ENCODE measurements at places on chromosomes 5 and 9.

- no peak for DNase-seq
Measured at GRCh38 chr5:120137582-120137981, 326.5 kb upstream of the PRR16 start.

- DNase-seq = no peak
Measured at GRCh38 chr9:131679261-131680020, 60.4 kb downstream of the RAPGEF1 start.

- no peak for DNase-seq
Measured at GRCh38 chr5:119395080-119395836, 39.4 kb downstream of the TNFAIP8 start.

GRCh38 chr5:74462356-74462755 lies 178.2 kb downstream of the ENC1 start:
- DNase-seq = no peak

DNA sequence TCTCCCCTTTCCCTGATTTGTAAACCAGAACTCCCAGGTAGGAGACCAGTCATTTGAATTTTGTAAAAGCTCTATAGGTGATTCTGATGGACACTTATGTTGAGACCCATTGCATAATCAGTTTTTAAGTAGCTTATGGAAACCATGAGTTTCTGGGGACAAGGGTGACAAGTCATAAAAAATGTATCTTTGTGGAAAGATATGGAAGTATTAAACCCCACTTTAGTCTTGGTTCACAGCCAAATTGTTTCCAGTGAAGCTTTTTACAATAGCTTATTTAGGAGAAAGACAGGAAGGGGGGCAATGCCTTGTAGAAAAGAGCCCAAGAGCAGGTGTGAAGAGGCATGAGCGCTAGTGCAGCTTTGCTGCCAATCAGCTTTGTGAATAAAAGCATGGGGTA lies 453 bp upstream of the CCL28 start:
- DNase-seq = no peak

DNA sequence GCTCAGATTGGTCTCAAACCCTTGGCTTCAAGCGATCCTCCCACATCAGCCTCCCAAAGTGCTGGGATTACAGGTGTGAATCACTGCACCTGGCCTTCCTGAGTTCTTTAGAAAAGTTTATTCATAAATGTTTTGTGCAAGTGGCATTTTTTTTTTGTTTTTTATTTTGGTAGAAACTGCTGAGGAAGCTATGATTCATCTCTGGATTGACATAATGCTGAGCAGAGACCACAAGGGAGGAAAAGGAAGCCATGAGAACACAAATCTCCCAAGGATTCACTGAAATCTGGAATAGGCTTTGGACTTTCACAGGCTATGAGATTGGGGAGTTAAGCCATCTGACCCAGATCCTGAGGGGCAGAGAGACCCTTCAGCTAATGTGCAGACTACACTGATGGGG lies 3.4 kb upstream of the SLC46A2 start:
- DNase-seq = no peak

- DNase-seq = no peak
Measured at GRCh38 chr5:39816866-39817265, 392.1 kb upstream of the DAB2 start.

GRCh38 chr5:120436996-120437395 lies 27.1 kb upstream of the PRR16 start:
- DNase-seq = no peak

DNA sequence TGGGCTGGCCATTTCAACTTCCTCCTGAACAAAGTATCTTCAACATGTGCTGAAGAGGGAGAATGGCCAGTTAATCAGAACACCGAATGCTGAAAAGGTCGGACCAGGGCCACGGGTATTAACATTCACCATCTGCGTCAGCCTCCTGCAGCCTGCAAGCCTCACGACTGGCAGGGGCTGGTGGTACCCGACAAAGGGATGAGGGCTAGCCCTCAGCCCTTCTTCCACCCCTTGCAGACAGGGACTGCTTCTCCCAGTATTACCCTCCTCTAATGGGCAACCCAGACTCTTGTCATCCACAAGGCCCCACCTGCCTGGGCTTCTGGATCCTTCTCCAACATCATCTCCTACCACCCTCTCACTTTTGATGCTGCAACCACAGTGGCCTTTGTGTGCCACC lies 246.6 kb downstream of the FSTL4 start:
- DNase-seq = no peak

GRCh38 chr5:79357398-79357797 lies 121.5 kb downstream of the JMY start:
- no peak for DNase-seq

DNA sequence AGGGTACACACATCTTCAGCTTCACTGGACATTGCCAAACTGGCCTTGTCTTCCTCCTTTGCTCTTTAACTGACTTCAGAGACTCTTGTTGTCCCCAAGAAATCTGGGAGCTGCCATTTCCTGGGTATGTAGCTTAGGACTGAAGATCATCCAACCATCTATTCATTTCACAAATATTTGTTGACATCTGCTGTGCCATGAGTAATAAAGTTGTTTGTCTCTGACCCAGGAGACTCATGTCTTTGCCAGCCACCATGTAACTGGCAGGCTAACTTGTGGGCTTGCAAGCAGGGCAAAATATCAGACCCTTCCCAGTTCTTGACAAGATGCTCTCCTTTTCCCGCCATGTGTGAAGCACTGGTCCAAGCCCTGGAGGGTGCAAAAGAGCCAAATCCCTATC lies 17.1 kb upstream of the TOR1B start:
- DNase-seq = no peak

DNA sequence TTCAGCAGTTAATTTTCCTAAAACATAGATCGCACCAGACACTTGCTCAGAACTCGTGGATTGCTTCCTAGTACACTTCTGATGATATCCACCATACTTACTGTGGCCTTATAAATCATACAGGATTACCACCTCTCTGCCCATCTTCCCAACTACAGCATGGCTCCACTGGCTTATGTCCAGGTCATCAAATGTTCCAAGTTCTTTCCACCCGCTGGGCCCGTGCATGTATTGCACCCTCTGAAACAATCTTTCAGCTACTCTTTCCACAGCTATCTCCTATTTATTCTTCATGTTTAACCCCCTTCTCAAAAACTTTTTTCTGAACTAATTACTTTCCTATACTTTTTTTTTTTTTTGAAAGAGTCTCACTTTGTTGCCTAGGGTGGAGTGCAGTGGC lies 18.5 kb downstream of the FBXW2 start:
- no peak for DNase-seq

DNA sequence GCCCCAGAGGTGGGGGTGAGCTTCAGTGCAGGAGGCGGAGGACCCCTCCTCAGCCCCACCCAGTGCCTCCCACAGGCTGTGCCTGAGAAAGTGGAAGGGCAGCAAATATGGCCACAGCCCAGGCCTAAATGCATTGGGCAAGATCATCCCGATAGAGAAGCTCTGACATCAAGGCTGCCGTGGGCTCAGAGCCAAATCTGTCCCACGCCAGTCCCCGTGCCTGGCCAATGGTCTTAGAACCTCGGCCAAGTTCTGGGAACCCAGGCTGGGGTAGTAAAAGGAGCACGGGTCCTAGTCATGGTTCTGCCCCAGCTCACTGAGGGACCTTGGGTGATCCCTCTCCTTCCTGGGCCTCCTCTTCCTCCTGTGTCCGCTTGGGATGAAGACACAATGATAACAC lies 27.7 kb upstream of the TNIP1 start:
- no peak for DNase-seq

- no peak for DNase-seq
Measured at GRCh38 chr5:57332361-57332760, 150.2 kb downstream of the ACTBL2 start.

DNA sequence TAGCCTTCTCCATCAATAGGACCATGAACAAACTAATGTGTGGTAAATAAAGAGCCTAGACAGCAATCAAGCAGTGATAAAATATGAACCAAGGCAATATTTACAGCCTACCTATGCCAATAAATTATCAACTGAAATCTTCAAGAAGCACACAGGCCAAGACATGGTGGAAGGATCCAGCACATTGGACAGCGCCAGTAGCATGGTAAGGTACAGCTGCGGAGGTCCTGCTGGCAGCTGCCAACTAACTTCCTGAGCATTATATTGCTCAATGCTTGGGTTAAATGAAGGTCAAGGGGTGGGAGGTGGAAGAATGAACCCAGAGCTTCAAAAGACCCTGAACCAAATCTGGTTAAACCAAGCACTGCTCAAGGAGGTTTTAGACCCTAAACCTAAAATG lies 16.5 kb upstream of the SPDL1 start:
- no peak for DNase-seq

GRCh38 chr9:91930475-91930874 lies 19.6 kb downstream of the ROR2 start:
- no peak for DNase-seq

DNA sequence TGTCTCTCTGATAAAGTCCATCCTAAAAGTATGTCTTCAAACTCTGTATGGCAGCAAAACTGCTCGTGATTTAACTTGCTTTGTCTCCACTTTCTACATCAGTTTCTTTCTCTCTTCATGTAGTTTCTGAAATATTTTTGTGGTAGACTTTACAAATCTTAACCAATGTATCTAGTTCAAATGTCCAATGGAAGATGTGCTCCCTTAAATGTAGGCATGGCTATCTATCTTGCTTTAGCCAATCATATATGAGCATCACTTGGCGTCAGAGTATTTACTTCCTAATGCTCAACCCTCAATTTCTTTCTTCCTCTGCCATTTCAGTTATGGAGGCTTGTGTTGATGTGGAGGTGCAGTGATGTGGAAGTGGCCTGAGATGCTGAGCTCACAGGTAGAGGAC lies 206.1 kb upstream of the ZNF608 start:
- no peak for DNase-seq

DNA sequence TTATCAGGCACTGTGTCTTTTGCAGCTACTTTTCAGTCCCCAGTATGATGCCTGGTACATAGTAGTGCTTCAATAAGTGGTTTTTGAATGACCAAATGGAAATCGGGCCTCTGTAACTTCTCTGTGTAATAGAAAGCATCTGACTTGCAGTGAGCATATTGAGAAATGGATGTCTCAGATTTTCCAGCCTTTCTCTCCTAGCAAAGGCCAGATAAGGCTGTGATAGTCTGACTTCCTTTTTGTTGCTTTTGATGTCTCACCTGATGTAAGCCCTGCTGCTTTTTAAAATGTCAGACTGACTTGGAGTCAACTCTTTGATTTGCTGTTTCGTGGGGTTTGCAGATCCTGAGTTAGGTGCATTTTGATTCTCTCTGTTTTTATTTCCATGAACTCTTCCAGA lies 590.0 kb upstream of the ZNF608 start:
- DNase-seq = no peak

DNA sequence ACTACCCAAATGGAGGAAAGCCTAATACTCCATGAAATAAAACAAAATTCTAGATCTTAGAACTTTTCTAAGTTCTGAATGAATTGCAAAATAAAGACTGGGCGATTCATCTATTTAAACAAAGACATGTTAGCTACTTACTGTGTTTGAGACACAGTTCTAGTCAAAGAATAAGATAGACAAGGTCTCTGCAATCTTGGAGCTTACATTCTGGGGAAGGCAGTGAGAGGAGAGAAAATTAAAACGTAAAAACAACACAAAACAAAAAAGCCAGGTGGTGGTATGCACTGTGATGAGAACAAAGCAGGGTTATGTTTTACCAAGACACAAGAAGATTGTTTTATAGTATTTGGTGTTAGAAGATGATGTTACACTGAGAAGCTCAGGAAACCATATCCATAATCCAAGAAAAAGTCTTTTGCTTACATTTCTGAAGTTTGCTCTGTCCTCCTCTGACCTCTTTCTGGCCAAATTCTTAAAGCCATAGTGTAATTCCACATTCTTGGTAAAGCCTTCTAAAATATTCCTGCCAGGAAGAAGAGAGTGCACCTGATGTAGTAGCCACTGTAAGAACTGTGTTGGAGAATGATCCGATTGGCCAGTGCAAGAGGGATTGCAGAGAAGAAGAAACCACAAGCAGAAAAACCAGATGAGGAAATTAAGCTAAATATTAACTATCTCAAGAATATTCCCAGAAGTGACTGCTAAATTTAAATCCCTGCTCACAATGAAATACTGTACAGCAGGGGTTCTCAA lies 218.4 kb downstream of the PCSK1 start:
- no peak for DNase-seq

DNA sequence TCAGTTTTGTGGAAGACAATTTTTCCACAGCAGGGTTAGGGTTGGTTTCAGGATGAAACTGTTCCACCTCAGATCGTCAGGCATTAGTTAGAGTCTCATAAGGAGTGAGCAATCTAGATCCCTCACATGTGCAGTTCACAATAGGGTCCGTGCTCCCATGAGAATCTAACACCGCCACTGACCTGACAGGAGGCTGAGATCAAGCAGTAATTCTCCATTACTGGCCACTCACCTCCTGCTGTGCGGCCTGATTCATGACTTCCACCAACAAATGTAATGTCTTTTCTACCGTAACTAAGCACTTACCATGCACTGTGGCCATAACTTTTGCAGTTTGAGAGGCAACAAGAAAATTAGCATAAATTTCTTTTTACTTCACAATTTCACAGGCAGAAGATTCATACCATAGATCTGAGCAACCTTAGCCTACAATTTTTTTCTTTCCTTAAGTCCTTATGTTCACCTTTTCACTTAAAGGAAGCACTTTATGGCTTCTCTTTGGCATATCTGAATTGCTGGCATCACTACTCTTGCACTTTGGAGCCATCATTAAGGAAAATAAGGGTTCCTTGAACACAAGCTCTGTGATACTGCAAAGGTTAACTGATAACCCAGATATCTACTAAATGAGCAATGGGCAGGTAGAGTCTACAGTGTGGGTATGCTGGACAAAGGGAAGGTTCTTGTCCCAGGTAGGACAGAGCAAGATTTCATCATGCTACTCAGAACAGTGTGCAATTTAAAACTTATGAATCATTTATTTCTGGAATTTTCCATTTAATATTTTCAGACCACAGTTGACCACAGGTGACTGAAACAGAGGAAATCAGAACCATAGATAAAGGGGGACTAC lies 83.0 kb upstream of the IFNK start:
- DNase-seq = no peak

DNA sequence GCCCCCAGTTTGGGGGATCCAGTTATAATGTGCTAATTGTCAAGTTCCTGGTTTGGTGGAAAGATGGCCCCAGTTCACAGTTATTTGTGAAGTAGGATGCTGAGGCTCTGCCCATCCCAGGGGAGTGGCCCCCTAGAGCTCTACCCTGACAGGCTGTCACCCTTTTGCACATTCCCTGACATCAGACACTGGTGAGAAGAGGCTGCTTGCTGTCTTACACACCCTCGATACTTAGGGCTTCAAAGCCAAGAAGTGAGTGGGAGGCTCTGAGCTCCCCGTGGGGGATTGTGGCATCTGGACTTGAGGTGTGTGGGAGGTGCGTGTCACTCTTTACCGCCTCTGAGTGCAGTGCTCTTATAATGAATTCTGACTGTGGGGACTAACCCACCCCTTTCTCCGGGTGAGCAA lies 168.5 kb downstream of the DOCK2 start:
- no peak for DNase-seq

GRCh38 chr9:119298076-119298853 lies 71.0 kb downstream of the BRINP1 start:
- DNase-seq = no peak
